Central memory CD8-positive, alpha-beta T cell (primary cell): ENCODE measurements at places on chromosomes 2 and 18.

GRCh38 chr2:15631883-15632282, 40.2 kb downstream of the DDX1 start:
- DNase-seq, result no peak

GRCh38 chr2:27587025-27587424, 4.2 kb downstream of the ZNF512 start:
- DNase-seq, result no peak

DNA sequence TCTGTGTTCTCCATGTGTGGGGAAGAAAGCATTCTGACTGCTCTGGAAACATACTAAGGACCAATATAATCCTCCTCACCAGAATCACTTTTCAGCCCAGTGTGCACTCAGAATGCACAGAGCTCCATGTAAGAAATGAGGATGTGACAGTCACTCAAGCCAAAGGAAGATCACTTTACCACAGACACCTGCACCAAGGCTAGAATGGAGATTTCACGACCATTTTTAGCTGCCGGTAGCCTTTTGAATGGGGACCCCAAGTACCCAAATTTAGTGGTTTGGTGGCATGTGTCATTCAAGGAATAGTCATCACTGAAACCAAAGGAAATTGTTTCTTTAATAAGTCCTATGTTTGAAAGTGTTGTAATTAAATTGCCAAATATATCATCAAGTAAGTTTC, 613.2 kb upstream of the ACVR2A start:
- DNase-seq, result no peak

GRCh38 chr2:150171065-150171548, 316.4 kb downstream of the RND3 start:
- no peak for DNase-seq

DNA sequence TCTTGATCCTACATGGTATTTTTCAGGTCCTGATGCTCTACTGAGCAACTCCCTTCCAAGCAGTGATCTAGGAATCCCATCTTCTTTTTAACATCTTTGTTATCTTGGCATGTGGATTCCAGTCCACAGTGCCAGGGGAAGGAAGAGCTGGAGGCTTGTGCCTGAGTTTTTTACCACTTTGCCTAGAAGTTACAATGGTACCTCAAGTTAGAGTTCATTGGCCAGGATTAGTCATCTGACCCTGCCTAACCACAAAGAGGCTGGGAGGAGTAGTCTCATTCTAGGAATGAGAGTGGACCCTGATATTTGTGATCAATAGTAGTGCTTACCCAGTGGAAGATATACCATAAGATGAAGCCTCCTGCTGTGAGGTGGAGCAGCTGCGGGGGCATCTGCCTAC, 109.3 kb downstream of the ADCYAP1 start:
- no peak for DNase-seq

DNA sequence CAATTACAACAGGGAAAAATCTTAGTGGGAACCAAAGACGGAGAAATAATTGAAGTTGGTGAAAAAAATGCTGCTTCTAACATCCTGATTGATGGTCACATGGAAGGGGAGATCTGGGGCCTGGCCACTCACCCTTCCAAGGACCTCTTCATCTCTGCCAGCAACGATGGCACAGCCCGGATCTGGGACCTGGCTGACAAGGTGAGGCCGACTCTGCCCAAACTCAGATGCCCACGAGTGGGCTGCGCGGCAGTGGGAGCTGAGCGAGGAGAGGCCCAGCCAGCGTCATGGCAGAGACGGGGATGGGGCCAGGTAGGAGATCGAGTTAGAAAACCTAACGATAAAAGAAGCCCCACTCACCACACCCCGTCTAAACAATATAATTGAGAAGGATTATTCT, 87.7 kb downstream of the RTN4 start:
- DNase-seq, result no peak
